ENCODE measurements at places on chromosomes 5 and 9.

DNA sequence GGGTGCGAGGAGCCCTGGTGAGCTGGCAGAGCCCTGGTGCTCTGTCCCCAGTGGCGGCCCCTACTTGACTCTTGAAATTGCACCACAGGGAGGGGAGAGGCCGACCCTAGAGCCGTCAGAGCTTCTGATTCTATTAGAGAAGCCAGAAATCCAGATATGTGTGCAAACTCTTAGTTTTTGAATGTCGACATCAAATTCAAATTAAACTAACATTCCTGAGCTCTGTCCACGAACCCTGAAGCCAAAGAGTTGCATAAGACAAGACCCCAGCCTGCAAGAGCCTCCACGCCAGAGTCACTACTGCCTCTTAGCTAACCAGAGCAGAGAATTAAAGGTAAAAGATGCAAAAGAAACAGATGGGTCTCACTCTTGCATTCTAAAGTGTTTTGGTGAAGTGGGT is 29.8 kb upstream of the MSX2 start:
- no peak for DNase-seq

GRCh38 chr5:77774981-77775789 is 954 bp downstream of the TBCA start:
- DNase-seq, result peak; percentile 76

GRCh38 chr9:132077881-132078698 is 1.6 kb downstream of the MED27 start:
- peak; percentile 26 for DNase-seq

GRCh38 chr5:149796030-149796429 is 65.9 kb downstream of the PPARGC1B start:
- DNase-seq, result no peak
